ENCODE measurements at places on chromosomes 3 and 15.

DNA sequence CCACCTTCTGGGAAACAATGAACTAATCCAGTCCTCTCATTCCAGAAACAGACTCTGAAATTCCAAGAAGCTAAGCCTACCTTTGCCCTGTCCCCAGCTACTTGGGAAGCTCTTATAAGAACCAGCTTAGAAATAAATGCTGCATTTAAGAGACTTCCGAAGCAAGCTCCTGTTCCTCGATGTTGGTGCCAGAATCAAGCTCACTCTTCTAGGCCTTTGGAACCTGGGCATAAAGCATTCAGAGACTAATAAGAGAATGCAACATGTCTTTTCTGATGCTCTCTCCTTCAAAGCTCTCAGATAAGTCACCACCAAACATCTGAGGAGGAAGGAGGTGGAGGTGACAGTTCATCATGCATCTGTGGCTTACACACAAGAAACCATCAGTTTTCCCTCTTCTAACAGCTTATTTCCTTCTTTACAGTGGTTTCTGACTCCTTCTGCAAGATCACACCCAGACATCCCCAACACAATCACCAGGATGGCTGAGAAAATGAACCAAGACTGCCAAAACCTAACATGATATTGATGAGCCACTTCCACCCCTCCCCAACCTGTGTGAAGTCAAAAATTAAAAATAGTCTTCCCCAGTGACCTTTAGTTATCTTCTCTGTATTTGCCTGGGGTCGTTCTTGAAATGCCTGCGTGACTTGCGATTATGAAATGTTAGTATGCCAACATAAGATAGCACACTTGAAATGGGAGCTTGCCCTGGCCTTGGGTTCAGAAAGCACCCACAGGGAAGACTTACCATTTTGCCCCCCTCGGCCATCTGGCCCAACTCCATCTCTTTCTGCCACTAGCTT is 11.5 kb downstream of the ARHGEF3 start:
- no peaks in the 10 kb centered on the region for H3K27me3 ChIP-seq
- peak overlapping the region; percentile 54 for H3K4me3 ChIP-seq
- H3K27ac ChIP-seq: peak overlapping the region; percentile 94
- peaks cover 26% of the 10 kb centered on the region for H3K36me3 ChIP-seq
- no peak for DNase-seq
- peaks cover 85% of the 10 kb centered on the region for H3K4me1 ChIP-seq

DNA sequence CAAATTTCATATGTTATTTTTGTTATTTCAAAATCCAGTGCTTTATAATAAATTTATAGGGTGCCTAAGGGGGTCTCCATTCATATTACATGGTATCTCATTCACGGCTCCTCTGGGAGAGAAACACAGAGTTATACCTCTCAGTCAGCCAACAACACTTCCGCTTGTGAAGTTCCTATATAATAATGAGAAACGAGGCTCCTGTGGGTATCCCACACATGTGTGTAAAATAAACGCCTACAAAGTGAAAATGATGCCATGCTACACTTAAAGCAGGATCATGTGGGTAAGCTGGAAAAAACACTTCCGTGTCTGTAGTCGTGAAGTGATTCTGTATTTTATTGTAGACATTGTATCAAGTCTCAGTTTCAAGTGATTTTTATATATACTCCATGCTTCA is 218.8 kb upstream of the ICE2 start:
- no peak for DNase-seq
- peak overlapping the region; percentile 3 for H3K27ac ChIP-seq
- no peak overlapping the region for H3K4me3 ChIP-seq

DNA sequence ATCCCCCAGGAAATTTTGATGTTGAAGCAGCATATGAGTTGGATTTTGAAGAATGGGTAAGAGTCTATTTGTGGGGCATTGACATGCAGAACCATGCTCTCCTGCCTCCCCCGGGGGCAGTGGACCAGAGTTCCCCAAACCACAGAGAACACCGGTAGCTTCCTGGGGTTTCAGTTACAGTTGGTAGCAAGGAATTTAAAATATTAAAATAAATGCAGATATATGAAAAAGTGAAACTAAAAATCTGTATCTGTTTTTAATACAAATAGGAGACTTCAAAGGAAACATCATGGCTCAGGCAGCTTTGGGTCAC is 37.4 kb downstream of the SLC9A9 start:
- DNase-seq: no peak
- peaks cover 22% of the 10 kb centered on the region for H3K4me1 ChIP-seq
- H3K4me3 ChIP-seq: no peak overlapping the region
- no peaks in the 10 kb centered on the region for H3K27me3 ChIP-seq
- H3K27ac ChIP-seq: no peak overlapping the region

GRCh38 chr3:53763353-53763752 is 82.9 kb downstream of the CHDH start:
- H3K36me3 ChIP-seq: no peaks in the 10 kb centered on the region
- H3K27me3 ChIP-seq: no peaks in the 10 kb centered on the region
- H3K4me1 ChIP-seq: no peaks in the 10 kb centered on the region

DNA sequence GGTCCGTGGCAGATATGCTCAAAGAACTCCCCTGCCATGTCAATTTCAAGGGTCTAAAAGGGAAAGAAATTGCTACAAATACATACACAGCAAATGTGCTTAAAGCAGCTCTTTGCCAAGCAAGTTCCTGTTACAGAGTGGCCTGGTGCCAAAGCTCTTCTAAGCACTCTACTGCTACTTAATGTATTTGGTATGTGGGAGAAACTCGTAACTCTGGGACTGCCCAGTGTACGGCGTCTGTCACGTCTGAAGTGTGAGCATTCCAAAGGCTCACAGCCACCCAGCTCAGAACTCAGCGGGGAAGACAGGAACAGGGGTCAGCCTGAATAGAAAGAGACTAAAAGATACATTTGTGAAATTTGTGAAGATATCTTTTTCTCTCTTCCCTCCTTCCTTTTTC is 54.6 kb downstream of the RBMS3 start:
- no peak overlapping the region for H3K4me3 ChIP-seq
- H3K36me3 ChIP-seq: no peaks in the 10 kb centered on the region
- DNase-seq: no peak
- H3K27ac ChIP-seq: no peak overlapping the region
- H3K27me3 ChIP-seq: no peaks in the 10 kb centered on the region

- no peak overlapping the region for H3K4me3 ChIP-seq
- no peaks in the 10 kb centered on the region for H3K36me3 ChIP-seq
- H3K27ac ChIP-seq: no peak overlapping the region
- H3K27me3 ChIP-seq: peaks cover 14% of the 10 kb centered on the region
- DNase-seq: peak; percentile 30
- no peaks in the 10 kb centered on the region for H3K4me1 ChIP-seq
Observed at GRCh38 chr3:51799879-51800749, 21.1 kb upstream of the IQCF6 start.

DNA sequence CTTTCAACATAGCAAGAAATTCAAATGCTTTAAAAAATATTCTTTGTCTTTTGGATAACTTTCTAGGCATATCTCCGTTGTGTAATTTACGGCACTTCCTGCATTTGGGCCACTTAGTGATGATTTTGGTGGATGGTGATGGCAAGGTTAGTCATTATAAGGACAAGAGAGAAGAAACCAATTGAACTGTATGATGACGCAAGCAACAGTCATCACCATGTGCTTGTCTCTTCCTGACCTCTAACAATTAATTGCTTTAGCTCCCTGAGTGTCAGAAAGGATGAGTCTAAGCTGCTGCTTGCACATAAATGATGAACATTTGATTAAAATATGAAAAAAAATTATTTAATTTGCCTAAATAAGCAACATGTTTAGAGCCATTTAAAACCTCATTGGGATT is 11.3 kb upstream of the P2RY12 start:
- no peaks in the 10 kb centered on the region for H3K4me1 ChIP-seq
- DNase-seq: no peak
- H3K27ac ChIP-seq: no peak overlapping the region
- no peak overlapping the region for H3K4me3 ChIP-seq

DNA sequence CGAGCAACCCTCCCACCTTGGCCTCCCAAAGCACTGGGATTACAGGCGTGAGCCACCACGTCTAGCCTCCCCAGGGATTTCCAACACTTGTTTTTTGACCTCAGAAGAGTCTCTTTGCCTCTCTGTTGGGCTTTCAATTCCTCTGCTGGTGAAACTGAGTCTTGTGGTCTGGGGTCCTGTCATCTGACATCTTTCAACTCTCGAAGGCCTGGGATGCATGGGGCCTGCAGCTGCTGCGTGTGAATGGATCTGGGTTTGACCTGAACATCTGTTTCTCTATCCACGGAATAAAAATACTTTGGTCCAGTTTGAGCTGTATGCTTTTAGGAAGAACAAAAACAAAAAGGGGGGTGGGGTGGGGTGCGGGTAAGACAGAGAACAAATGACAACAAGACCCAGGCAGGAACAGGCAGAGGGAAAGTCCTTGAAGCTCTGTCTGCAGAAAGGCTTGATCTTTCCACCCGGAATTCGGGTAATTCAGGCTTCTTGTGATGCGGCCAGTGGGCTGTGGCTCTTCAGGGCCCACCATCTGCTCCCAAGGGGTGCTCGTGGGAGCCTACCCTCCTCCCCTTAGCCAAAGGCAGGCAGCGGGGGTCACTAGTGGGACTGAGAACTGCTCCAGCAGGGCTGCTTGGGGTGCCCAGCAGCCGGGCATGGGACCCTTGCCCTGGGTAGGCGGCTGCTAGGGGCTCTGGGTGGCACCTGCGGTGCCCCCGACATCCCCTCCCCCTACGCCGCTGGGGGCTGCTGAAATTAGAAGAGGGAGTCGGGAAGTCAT is 71.5 kb downstream of the SLC12A8 start:
- H3K27ac ChIP-seq: peak overlapping the region; percentile 64
- no peaks in the 10 kb centered on the region for H3K27me3 ChIP-seq
- H3K4me1 ChIP-seq: peaks cover 33% of the 10 kb centered on the region
- peak overlapping the region; percentile 73 for H3K4me3 ChIP-seq
- no peaks in the 10 kb centered on the region for H3K36me3 ChIP-seq
- DNase-seq: no peak

- no peaks in the 10 kb centered on the region for H3K27me3 ChIP-seq
- H3K36me3 ChIP-seq: no peaks in the 10 kb centered on the region
- H3K4me1 ChIP-seq: no peaks in the 10 kb centered on the region
- no peak overlapping the region for H3K4me3 ChIP-seq
Observed at GRCh38 chr15:35329521-35329961, 216.4 kb downstream of the DPH6 start.

GRCh38 chr15:33467816-33468163 is 157.0 kb downstream of the RYR3 start:
- no peak overlapping the region for H3K27ac ChIP-seq
- no peaks in the 10 kb centered on the region for H3K27me3 ChIP-seq
- H3K4me1 ChIP-seq: no peaks in the 10 kb centered on the region
- H3K36me3 ChIP-seq: no peaks in the 10 kb centered on the region
- DNase-seq: no peak

- H3K4me3 ChIP-seq: no peak overlapping the region
- H3K27me3 ChIP-seq: no peaks in the 10 kb centered on the region
- no peak overlapping the region for H3K27ac ChIP-seq
Observed at GRCh38 chr3:182233957-182234356, 522.2 kb downstream of the SOX2 start.

DNA sequence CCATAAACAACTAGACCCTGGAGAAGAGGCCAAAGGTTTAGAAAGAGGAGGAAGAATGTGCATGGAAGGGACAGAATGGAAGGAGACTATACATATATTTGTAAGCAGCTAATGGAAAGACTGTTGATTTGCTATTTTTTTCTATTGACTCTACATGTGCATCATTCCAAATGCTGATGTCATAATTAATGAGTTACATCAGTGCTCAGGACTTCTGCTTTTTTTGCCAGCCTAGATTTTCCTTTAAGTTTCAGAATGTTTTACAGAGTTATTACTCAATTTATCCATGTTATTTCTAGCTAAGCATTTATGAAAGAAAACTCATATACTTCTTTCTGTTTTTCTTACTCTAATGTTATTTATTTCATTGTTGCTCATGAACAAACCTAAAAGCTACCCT is 62.6 kb upstream of the VGLL3 start:
- no peaks in the 10 kb centered on the region for H3K27me3 ChIP-seq
- DNase-seq: no peak
- H3K36me3 ChIP-seq: no peaks in the 10 kb centered on the region
- no peaks in the 10 kb centered on the region for H3K4me1 ChIP-seq
- no peak overlapping the region for H3K27ac ChIP-seq

DNA sequence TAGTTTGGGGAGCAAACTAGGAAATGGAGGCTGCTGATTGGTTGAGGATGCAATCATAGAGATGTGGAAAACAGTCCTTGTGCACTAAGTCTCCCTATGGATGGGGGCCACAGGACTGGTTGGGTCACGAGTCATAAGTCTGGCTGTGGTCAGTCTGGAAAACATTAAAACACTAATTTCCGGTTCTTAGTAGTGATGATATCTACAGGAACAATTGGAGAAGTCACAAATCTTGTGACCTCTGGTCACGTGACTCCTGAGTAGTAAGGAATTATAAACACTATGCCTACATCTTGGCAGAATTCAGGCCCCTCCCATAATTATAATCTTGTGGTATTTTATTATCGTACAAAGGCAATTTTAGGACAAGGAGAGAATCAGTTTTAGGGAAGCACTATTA is 317.3 kb upstream of the ARPP21 start:
- H3K4me1 ChIP-seq: no peaks in the 10 kb centered on the region
- H3K36me3 ChIP-seq: no peaks in the 10 kb centered on the region
- H3K4me3 ChIP-seq: no peak overlapping the region

- no peak overlapping the region for H3K27ac ChIP-seq
- peaks cover 8% of the 10 kb centered on the region for H3K27me3 ChIP-seq
- DNase-seq: no peak
- no peak overlapping the region for H3K4me3 ChIP-seq
- H3K36me3 ChIP-seq: peaks cover 2% of the 10 kb centered on the region
Observed at GRCh38 chr15:70029297-70029701, 68.4 kb downstream of the TLE3 start.

DNA sequence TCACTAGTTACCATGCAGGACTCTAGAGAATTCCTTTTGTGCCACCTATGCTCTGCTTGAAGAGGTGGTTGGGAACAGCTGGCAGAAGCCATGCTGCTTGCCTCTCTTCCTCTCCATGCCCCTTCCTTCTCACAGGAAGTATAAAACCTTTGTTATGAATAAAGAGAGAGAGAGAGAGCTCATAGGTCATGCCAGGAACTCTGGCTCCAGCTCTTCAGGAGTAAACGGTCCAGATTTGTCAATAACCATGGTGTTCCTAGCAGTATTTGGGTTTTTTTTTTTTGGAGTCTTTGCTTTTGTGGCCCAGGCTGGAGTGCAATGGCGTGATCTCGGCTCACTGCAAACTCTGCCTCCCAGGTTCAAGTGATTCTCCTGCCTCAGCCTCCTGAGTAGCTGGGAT is 97.7 kb upstream of the SLC4A7 start:
- H3K4me1 ChIP-seq: no peaks in the 10 kb centered on the region
- H3K27me3 ChIP-seq: no peaks in the 10 kb centered on the region
- H3K27ac ChIP-seq: no peak overlapping the region
- no peak for DNase-seq
- no peak overlapping the region for H3K4me3 ChIP-seq

GRCh38 chr15:40285151-40285550 is 2.3 kb upstream of the ANKRD63 start:
- no peaks in the 10 kb centered on the region for H3K4me1 ChIP-seq
- peaks cover 5% of the 10 kb centered on the region for H3K36me3 ChIP-seq
- no peak overlapping the region for H3K4me3 ChIP-seq
- no peak for DNase-seq
- H3K27me3 ChIP-seq: peaks cover 12% of the 10 kb centered on the region

DNA sequence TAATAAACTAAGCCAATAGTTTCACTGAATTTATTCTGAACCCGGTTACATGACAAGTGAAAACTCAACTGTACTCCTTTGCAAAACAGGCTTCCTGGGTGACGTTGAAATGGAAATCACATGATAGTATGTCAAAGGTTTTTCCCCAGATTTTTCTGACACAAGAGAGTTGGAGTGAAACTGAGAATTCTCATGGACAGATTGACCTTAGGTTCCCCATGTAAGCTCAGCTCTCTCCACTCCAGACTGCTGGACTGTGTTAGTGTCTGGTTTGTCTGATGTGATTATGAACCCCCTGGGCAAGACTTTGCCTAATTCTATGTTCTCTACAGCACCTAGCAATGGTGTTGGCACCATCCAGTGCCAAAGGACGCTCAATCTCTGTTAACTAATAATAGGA is 219.7 kb upstream of the COL8A1 start:
- no peak for DNase-seq
- no peak overlapping the region for H3K27ac ChIP-seq
- H3K27me3 ChIP-seq: no peaks in the 10 kb centered on the region
